HuH-7 (cell line): ENCODE measurements at places on chromosomes 2 and 18.
A peak's percentile ranks its signal among the peaks of the same experiment; 100 is the strongest.

- peak; percentile 40 for DNase-seq
Observed at GRCh38 chr2:15941871-15942710, 1.7 kb downstream of the MYCN start.

GRCh38 chr2:203025592-203025991, 10.9 kb downstream of the NBEAL1 start:
- DNase-seq, result no peak

GRCh38 chr18:27143580-27144287, 41.4 kb downstream of the CHST9 start:
- peak; percentile 17 for DNase-seq

- DNase-seq, result no peak
Observed at GRCh38 chr18:3358310-3358709, 91.7 kb upstream of the TGIF1 start.

GRCh38 chr2:201406077-201406662, 45.1 kb downstream of the TRAK2 start:
- DNase-seq, result peak; percentile 17

- no peak for DNase-seq
Observed at GRCh38 chr2:127153691-127154158, 46.8 kb upstream of the BIN1 start.

GRCh38 chr2:3483227-3483985, 35.9 kb downstream of the ADI1 start:
- no peak for DNase-seq

DNA sequence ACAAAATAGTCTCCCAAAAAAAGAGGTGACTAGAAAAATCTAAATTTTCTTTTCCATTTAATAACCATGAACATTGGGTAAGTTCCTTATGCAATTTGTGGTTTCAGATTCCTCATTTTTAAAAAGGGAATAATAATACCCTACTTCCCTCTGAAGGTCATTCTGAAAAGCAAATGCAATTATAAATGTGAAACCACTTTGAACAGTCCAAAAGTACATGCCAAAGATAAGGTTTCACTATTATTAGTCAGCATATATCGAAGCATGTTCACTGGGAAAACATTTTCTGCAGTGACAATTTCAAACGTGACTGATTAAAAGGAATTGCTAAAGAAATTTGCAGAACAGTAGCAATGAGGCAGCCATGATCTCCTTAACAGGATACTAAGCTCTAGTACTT, 100.1 kb upstream of the RNF152 start:
- DNase-seq, result no peak

GRCh38 chr18:39348757-39349156, 1783.2 kb upstream of the CELF4 start:
- no peak for DNase-seq

DNA sequence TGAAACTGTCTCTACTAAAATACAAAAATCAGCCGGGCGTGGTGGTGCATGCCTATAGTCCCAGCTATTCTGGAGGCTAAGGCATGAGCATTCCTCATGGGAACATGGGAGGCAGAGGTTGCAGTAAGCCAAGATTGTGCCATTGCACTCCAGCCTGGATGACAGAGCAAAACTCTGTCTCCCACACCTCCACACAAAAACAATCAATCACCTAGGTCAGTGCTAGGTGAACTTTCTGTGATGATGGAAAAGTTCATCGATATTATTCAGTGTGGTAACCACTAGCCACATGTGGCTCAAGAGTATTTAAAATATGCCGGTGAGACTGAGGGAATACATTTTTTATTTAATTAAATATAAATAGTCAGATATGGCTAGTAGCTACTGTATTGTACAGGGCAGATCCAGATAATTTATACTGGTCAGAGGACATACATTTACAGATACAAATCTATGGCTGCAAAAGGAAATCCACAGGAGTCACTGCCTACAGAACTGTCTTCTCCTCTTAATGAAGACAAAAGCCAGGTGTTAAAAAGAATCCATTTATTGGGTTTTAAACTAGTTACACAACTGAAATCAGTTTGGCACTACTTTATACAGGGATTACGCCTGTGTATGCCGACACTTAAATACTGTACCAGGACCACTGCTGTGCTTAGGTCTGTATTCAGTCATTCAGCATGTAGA, 3.9 kb upstream of the GPR75 start:
- no peak for DNase-seq

DNA sequence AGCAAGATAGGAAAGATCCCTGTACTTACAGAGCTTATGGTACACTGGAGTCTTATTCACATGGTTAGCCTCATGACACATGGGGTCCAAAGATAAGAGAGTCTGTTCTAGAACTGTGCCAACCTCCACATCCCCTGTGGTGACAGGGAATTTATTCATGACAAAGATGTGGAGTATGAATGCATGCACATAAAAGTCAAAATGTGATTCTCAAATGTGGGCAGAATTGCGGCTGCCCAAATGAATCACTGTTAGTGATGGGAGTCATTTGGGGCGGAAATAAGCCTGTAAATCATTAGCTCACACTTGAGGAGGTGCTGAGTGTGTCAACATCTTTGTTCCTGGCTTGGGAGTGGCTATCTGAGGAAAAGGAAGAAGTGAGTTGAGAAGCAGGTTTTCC, 560.6 kb downstream of the SLC4A3 start:
- no peak for DNase-seq

DNA sequence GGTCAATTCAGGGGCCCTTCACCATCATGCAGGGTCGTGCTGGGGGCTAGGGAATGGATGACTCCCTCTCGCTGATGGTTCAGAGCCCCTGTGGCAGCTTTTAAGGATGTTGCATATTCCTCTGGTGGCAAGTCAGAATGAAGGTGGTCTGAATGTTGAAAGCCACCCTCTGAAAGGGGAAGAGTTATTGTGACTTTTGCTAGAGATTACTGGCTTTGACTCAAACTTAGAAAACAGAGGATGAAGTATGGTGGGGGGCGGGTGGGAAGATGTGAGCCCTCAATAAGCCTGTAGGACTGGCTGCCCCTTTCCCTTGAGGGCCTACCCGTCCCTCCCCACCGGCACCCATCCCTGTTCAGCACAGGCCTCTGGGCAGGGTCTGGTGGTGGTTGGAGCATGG, 23.2 kb downstream of the MC2R start:
- no peak for DNase-seq

- no peak for DNase-seq
Observed at GRCh38 chr2:237583385-237584295, 6.9 kb downstream of the RAB17 start.

- no peak for DNase-seq
Observed at GRCh38 chr2:95275601-95276243, 1.5 kb downstream of the PROM2 start.

GRCh38 chr2:52456561-52457377, 1310.8 kb upstream of the CHAC2 start:
- peak; percentile 2 for DNase-seq

DNA sequence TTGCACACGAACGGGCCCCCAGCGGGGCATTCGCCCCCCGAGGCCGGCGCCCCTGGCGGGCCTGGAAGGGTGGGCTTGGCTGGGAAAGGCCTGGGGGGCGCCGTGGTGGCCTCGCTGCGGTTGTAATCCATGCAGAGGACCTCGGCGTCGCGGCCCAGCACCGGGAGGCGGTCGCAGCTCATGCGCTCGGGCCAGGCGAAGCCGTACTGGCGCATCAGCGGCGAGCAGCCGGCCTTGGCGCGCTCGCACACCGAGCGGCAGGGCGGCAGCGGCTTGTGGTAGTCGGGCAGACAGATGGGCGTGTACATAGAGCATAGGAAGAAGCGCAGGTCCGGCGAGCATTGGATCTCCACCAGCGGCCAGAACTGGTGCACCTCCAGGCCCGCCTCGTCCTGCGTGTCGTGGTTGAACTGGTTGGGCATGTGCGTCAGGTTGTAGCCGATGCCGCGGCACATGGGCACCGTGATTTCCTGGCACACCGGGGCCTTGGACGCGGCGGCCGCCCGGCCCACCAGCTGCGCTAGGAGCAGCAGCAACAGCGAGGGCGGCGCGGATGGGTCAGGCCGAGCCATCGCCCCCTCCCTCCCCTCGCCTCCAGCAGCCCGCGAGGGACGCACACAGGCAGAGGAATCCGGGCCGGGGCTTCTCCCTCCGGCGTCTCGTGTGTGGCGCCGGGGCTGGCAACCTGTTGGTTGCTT, 1.4 kb downstream of the FZD5 start:
- DNase-seq, result no peak

GRCh38 chr2:22355816-22356433, 1029.1 kb upstream of the KLHL29 start:
- DNase-seq, result peak; percentile 12

- DNase-seq, result peak; percentile 93
Observed at GRCh38 chr2:85728883-85729824, 24.6 kb upstream of the ATOH8 start.

DNA sequence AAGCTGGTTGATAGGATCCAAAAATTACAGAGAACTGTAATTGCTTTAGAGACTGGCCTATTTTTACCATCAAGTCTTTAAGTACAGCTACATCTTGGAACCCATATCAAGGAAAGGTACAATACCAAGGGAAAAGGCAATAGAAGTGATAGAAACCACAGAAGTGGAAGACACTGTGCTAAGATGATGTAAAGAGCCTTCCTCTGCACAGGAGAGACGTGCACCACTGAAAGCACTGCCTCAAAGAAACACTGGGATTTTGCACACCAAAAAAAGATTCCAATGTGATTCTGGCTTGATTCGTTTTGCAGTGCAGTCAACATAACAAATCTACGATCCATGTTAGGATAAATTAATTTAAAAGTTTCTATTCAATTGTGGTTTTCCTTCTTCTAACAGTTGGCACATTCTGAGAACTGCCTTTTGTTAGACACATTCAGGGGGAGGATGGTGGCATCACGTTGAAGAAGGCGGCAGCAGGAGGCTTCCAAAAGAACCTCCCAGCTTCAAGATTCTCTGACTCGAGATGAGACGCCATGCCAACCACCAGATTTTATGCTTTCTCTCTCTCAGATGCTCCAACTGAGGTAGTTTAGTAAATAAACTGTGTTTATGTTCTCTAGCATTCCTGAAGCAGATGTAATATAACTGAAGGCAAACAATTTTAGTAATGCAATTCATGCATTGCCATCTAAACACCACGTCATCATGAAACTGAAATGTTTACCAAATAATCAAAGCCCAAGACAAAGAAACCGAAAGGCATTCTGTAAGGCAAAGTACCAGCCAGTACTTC, 102.9 kb downstream of the BCL2 start:
- no peak for DNase-seq

DNA sequence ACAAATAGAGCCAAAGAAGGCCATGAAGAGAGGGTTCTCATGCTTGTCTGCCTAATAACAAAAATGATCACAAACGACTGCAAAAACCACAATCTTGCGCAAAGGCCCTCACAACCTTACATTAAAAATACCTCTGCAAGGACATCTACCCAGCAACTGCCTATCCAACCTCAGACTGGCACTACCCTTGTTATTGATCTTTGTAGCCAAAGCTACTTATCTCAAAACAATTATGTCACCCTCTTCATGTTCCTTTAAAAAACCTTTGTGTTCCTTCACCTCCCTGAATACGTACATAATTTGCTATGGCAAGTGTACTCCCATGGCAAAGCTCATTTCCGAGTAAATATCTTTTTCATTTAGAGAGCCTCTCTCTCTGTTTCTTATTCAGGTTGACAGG, 44.1 kb downstream of the TMEM163 start:
- no peak for DNase-seq

DNA sequence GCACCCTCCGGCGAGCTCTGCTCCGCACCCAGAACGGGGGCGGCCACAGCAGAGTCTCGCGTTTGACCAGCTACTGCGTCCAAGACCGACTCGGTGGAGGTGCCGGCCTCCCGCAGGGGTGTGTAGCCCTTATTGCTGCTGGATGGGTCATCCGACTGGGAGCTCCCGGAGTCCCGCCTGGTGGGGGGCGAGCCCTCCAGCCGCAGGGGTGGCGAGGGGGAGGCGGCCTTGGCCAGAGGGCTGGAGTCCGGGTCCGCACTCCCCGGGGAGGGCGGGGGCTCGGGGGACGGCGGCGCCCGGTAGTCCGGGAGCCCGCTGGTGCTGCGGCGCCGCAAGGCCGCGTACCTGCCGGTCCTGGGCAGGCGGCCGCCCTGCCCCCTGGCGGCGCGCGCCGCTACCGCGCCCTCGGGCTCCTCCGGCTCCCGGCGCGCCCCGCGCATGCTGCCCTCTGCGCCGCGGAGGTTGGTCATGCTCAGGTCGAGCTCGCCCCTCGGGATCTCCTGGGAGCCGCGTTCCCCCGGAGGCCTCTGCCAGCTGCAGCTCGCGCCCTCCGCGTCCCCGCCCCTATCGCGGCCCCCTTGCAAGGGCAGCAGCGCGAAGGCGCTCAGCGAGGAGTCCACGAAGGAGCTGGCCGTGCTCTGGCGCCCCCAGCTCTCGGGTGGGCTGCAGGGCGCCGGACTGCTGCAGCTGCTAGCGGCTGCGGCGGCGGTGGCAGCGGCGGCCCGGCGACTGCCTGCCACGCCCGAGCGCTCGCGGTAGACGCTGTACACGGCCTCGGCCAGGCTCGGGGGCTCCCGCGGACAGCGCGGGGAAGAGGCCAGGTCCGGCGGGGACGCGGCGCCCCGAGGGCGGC, 4.8 kb downstream of the TMEM200C start:
- no peak for DNase-seq

DNA sequence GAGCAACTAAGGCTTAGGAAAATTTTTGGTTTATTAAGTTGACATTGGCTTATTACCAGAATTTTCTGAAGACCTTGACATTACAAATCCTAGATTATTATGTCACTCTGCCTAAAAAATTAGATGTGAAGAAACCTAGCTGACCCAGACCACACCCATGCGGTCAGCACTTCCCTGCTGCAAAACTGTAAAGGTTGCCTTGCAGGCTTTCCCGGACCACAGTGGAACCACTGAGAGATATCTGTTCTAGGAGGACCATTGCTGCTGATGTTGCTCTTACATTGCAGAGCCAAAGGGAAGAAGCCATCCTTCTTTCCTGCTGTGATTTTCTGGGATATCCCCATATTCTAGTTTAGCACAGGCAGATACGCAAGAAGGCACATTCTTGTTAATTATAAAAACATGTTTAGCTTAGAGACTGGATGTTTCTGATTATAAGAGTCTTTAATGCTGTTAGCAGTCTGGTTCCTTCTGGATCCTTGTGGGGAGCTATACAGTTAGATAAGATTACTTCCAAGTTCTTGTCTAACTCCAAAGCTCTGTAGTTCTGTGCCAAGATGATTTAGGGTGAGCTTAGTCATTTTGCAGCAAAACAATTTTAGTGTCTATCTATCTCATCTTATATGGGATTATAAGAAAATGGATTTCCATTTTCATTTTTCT, 70.2 kb downstream of the AOX1 start:
- no peak for DNase-seq

- DNase-seq, result no peak
Observed at GRCh38 chr2:201730651-201731285, 32.3 kb upstream of the MPP4 start.

- no peak for DNase-seq
Observed at GRCh38 chr2:5315041-5315440, 377.1 kb upstream of the SOX11 start.

- no peak for DNase-seq
Observed at GRCh38 chr2:105510761-105511528, 112.1 kb upstream of the FHL2 start.

DNA sequence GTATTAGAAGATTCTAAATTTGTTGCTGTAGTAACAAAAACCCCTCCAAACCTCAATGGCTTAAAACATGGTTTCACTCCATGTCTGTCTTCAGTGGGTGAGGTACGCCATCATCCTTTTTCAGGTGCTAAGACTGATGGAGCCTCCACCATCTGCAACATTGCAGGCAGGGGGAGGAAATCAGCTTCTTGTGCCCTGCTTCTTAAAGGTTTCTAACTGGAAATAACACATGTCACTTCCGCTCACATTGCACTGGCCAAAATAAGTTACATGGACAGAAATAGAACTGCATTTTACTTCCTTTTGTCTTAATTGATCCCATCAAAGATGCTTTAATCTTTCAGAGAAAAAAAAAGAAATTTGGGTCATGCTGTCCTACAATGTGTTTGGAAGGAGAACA, 94.1 kb downstream of the GALNT3 start:
- DNase-seq, result no peak
